Tongue (tissue), 3 donors: ENCODE measurements at places on chromosomes 6 and 20.

- no peak for DNase-seq
Observed at GRCh38 chr6:26342106-26343004, 22.6 kb upstream of the BTN3A2 start.

GRCh38 chr20:21259346-21259745 is 43.8 kb upstream of the XRN2 start:
- DNase-seq = no peak

DNA sequence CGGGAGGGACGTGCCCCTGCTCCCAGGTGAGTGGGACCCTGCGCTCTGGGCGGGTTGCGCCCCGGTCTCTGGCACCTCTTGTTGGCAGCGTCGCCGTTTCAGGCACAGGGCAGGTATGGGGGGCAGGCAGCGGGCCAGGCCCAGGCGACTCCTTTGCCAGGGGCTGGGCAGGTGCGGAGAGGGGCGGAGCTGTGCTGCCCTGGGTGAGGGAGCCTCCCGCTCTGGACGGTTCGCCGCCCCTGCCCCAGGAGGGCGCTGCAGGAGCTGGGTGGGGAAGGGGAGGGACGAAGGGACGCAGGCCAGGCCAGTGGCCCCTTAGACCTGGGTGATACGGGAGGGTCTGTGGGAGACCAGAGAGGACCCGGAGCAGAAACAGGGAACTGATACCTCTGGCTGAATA is 663.9 kb upstream of the DEFB115 start:
- DNase-seq = no peak

DNA sequence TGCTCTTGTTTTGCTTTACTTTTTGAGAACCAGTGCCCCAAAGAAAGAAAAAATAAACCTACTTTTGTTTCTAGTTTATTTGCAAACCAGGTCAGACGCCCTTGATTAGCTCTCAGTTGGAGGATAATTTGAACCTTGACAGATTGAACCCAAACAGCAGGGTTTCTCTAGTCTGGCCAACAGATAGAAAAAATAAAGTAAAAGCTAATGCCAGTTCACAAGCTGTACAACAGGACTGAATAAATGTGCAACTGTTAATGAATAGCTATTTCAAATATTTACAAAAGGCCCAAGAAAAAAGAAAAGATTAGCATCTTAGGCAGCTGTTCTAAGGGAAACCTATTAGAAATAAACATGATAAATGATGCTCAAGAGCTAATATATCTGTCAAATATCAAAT is 331.8 kb downstream of the CDKAL1 start:
- DNase-seq = no peak

DNA sequence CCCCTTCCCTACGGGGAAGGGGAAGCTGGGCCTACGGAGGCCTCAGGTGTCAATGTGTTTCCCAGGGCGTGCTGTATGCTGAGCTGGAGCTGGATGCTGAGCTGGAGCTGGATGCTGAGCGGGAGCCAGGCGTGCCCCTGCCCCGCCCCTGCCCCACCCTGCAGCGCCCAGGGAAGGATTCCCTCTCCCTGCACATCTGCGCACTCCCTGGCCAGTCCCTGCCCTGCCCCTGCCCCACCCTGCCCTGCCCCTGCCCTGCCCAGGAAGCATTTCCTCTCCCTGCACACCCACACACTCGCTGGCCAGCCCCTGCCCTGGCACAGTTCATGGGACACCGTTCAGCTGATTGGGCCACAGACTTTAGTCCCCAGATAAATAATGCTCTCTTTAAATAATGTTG is 196.8 kb downstream of the SMOC2 start:
- DNase-seq = no peak

- no peak for DNase-seq
Observed at GRCh38 chr20:57558614-57559288, 2.2 kb upstream of the PCK1 start.

GRCh38 chr6:149965194-149966020 is 1.7 kb downstream of the ULBP1 start:
- peak; percentile 57 for DNase-seq

DNA sequence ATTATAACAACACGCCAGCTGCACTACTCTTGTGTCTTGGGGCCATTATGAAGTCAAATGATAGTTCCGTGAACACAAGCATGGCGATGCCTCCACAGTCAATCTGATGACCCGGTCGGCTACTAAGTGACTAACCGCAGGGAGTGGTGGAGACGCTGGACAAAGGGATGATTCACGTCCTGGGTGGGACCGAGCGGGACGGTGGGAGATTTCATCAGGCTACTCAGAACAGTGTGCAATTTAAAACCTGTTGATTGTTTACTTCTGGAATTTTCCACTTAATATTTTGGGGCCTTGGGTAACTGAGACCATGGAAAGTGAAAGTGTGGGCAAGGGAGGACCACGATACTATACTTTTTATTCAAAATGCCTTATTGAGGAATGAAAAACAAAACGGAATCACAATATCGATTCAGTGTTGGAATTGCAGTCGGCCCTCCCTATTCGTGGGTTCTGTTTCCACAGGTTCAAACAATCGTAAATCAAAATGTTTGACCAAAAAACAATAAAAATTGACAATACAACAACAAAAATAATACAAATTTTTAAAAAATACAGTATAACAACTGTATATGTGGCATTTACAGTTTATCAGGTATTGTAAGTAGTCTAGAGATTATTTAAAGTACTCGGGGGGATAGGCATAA is 66.5 kb downstream of the MYLK4 start:
- no peak for DNase-seq

- DNase-seq = peak; percentile 78
Observed at GRCh38 chr20:44733341-44734069, 12.2 kb upstream of the KCNK15 start.

GRCh38 chr6:78611102-78611620 is 256.2 kb upstream of the IRAK1BP1 start:
- DNase-seq = no peak

DNA sequence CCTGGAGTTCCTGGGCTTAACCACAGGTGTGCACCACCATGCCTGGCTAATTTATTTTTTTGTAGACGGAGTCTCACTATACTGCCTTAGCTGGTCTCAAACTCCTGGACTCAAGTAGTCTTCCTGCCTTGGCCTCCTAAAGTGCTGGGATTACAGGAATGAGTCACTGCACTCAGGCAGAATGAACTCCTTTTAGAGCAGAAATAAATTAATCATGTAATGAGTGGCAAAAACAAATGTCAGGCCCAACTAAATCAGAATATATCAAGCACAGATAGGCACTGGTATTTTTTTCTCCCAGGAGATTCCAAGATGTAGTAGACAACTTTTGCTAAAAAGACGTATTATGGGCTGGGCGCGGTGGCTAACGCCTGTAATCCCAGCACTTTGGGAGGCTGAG is 2.6 kb downstream of the RPS10 start:
- DNase-seq = no peak

DNA sequence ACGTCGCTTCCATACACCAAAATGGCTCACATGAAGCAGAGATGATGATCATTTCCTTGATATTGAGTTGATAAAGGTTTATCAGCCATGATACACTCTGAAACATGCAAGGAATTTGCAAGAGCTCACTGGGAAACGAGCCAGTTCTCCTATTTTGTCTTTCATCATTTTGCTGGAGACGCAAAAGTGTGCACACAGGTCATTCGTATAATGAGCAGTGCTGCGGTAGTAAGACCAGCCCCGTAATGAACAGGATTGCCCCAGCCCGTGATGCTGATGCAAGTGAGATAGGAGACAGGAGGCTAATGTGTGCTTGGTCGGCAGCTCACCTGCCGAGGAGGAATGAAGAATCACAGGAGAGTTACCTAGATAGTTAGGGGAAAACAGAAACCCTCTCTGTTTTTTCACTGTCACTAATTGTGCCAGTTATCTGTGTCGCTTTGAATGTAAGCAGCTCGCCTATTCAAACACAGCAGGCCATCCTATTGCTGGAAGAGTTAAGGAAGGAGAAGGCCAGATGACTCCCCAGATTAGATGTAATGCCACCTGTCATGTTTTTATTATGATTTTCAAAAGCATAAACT is 391.8 kb downstream of the SAMD5 start:
- DNase-seq = no peak

- peak; percentile 40 for DNase-seq
Observed at GRCh38 chr6:143215771-143216170, 155.1 kb downstream of the AIG1 start.

DNA sequence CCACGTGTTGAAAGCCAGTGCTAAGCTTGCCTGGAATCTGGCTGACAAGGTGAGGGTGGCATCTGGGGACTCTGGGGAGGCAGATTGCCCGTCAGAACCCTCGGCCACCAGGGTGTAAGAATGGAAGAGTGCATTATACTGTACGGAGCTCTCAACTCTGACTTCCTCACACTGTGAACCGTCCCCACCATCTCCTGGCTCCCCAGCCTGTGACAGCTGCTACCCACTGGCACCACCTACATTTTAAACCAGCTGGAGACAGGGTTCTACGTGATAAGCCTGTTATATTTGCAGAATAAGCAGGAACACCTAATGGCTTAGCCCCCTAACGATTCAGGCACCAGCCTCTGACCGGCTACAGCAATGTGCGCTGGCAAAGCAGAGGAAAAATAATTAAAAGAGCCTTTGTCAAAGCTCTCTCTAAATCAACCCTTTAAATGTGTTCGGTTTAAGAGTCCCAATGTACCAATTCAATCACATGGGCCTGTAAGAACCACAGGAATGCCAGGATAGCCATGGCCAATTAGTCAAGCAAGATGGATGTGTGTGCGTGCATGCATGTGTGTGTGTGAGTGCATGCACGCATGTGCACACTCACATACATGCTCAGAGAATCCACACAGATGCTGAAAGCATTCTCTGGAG is 89.1 kb upstream of the TAB2 start:
- peak; percentile 41 for DNase-seq

- no peak for DNase-seq
Observed at GRCh38 chr6:79377888-79378348, 143.4 kb upstream of the HMGN3 start.

GRCh38 chr6:142155895-142156757 is 9.1 kb downstream of the VTA1 start:
- DNase-seq = peak; percentile 46

DNA sequence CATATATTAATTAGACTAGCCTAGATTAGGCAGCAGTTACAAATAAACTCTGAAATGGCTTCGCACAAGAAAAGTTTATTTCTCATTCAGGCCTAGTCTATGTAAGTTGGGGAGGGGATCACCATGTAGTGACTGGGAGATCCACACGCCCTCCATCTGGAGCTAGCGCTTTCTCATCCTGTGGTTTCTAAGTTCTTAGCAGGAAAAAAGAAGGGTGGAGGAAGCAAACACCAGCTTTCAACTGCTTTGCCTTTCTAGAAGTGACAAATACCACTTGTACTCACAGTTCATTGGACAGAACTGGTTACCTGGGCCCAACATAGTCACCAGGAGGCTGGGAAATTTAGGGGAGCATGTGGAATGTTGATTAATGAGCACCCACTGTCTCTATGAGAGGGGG is 46.6 kb downstream of the NDUFAF5 start:
- no peak for DNase-seq

DNA sequence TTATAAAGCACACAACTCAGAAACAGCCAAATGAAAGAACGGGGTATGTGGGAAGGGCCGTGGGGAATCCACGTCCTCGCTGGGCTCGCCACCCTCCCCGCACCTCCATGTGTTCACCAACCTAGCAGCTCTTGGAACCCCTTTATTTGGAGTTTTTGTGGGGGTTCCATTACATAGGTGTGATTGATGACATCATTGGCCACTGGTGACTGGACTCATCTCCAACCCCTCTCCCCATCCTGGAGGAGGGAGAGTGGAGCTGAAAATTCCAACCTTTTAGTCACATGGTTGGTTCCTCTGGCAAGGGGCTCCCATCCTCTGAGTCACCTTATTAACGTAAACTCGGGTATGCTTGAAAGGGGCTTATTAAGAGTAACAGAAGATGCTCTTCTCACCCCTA is 592.0 kb upstream of the FLRT3 start:
- no peak for DNase-seq

GRCh38 chr6:55069132-55069781 is 105.1 kb upstream of the HCRTR2 start:
- peak; percentile 61 for DNase-seq

DNA sequence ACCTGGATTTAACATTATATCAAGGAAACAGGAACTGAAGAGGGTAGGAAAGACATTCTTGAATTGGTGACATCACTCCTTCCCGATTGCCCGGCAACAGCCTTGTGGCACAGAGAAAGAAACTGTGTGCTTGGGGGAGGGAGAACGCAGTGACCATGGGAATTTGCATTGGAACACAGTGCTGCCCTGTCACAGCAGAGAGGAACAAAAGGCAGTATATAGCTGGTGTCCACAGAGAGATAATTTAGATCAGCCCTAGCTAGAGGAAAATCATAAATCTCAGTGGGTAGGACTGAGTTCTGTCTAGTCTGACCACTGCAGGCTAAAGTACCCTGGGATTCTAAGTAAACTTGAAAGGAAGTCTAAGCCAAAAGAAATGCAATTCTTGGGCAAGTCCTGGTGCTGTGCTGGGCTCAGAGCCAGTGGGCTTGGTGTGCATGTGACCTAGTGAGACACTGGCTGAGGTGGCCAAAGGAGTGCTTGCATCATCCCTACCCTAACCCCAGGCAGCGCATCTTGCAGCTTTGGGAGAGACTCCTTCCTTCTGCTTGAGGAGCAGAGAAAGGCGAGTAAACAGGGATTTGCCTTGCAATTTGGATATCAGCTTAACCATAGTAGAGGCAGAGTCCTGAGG is 697.6 kb downstream of the HACE1 start:
- no peak for DNase-seq

GRCh38 chr6:149877659-149878058 is 13.5 kb upstream of the LRP11 start:
- no peak for DNase-seq

DNA sequence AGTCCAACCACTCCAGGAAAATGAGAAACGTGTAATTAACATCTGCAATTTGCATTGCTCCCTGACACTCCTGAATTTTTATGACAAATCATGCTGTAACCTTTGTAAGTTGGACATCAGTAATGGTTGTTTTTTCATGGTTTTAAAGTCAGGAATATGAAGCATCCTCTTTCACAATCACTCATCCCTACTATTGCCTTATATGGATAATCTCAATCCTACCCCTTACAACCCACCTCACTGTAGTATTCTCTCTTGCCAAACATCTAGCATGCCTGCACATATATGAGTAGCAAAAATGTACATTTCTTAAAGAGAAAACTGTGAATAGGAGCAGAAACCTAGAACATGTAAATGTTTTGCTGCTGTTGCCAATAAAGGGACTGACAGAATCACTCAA is 729.5 kb downstream of the KIF16B start:
- DNase-seq = no peak

DNA sequence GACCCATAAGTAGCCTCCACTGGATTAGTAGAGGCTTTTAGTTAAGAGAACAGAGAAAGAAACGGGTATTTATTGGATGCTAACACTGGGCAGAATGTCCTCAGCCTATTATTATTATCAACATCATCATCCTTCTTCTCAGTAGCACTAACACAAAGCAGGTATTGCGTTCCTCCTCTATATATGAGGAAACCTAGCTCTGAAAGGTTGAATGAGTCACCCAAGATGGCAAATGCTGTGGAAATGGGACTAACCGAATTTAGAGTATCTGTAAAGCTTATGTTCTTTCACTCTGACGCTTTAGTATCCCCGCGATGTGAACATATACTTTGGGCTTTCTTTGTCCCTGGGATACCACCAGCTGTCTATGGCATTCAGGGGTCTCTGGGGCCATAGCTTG is 77.0 kb downstream of the ADTRP start:
- DNase-seq = no peak

- no peak for DNase-seq
Observed at GRCh38 chr6:135008072-135008940, 46.3 kb downstream of the HBS1L start.

GRCh38 chr6:4136354-4136831 is 1.0 kb upstream of the ECI2 start:
- DNase-seq = no peak
